Fibroblast of skin of right biceps (primary cell): ENCODE measurements at places on chromosomes 3 and 15.

- peak; percentile 50 for DNase-seq
Observed at GRCh38 chr15:71313806-71314205, 198.5 kb downstream of the THSD4 start.

DNA sequence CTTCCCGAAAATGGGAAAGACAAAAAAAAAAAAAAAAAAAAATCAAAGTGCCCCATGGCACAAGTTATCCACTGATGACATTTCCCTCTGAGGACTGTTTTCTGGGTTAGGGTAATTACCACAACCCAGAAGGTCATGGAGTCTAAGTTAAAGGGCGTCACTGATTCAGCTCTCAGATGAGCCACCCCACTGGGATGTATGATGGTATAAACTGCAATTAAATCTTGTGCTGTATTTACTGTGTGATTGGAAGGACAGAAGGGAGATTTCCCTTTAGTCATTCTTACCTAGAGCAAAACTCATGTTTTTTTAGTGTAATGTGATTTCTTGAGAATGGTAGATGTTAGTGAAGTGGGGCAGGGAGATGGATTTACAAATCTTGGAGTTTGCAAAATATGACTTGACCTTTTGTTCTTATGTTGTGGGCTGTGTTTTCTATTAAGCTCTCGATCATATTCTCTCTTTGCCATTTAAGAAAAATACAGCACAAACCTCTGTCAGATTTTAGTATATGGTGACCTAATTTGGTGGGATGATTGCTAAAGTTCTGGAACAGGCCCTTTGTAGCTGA is 244.2 kb downstream of the PTPRG start:
- DNase-seq, result no peak

- no peak for DNase-seq
Observed at GRCh38 chr3:122893282-122893681, 98.4 kb downstream of the SLC49A4 start.

- DNase-seq, result no peak
Observed at GRCh38 chr3:159486580-159486979, 502.1 kb upstream of the IL12A start.

DNA sequence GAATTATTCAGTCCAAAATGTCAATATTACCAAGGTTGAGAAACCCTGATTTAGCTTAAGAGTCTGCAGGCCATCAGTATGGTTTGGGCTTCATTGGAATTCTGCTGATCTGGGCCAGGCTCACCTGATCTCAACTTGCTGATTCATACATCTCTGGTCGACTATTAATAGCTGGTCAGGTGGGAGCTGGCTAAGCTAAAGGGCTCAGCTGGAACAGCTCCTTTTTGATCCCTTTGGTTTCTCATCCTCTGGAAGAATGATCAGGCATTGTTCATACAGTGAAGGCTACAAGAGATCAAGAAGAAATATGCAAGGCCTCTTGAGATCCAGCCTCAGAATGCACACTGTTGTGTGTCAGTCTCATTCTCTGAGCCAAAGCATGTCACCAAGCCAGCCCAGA is 123.3 kb upstream of the MME start:
- DNase-seq, result no peak
